Heart left ventricle (tissue), 16 donors: ENCODE measurements at places on chromosomes 16 and 17. TPM values are rescaled to one million over a fixed set of nuclear protein-coding genes. Genes with fewer than 3 reads are reported as not detected.
A peak's percentile ranks its signal among the peaks of the same experiment; 100 is the strongest.

DNA sequence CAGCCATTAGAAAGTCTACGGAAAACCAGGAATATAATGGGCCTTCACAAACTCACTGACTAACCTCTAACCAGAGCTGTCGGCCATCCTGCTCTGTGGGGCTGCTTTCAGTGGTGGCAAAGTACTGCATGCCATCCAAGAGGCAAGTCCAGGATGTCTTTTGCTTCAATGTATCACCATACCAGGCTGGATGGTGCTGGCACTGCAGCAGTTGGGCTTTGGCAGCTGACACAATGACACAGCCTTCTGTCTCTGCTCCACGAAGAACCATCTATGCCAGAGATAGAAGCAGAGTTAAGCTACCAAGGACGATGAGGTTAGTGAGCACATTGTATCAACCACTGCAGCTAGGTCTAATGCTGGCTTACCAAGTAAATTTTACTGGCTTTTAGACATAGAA lies 9.7 kb upstream of the RSKR start:
- peaks cover 6% of the 10 kb centered on the region for H3K4me1 ChIP-seq
- H3K4me3 ChIP-seq = no peak overlapping the region
- H3K27me3 ChIP-seq = no peaks in the 10 kb centered on the region
- no peak for DNase-seq
- H3K27ac ChIP-seq = peak overlapping the region; percentile 6

GRCh38 chr16:9186061-9186460 lies 94.6 kb downstream of the HAPSTR1 start:
- H3K4me1 ChIP-seq = no peaks in the 10 kb centered on the region
- no peak overlapping the region for H3K4me3 ChIP-seq
- no peaks in the 10 kb centered on the region for H3K27me3 ChIP-seq
- H3K36me3 ChIP-seq = no peaks in the 10 kb centered on the region
- H3K27ac ChIP-seq = no peak overlapping the region
- DNase-seq = no peak

DNA sequence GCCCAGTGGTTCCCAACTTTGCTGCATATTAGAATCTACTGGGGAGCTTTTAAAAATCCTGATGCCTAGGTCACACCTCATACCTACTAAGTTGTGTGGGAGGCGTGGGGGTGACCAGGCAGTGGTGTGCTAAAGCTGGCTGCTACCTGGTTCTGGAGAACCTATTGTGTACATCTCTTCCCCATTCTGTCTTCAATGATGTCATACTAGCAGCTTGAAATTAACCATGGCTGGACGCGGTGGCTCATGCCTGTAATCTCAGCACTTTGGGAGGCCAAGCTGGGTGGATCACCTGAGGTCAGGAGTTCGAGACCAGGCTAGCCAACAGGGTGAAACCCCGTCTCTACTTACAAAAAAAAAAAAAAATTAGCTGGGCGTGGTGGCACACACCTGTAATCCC lies 11.3 kb upstream of the NLK start:
- no peak overlapping the region for H3K27ac ChIP-seq
- H3K4me3 ChIP-seq = no peak overlapping the region
- H3K36me3 ChIP-seq = no peaks in the 10 kb centered on the region
- H3K27me3 ChIP-seq = no peaks in the 10 kb centered on the region

The NXN gene
- 16.8 TPM for total RNA-seq

DNA sequence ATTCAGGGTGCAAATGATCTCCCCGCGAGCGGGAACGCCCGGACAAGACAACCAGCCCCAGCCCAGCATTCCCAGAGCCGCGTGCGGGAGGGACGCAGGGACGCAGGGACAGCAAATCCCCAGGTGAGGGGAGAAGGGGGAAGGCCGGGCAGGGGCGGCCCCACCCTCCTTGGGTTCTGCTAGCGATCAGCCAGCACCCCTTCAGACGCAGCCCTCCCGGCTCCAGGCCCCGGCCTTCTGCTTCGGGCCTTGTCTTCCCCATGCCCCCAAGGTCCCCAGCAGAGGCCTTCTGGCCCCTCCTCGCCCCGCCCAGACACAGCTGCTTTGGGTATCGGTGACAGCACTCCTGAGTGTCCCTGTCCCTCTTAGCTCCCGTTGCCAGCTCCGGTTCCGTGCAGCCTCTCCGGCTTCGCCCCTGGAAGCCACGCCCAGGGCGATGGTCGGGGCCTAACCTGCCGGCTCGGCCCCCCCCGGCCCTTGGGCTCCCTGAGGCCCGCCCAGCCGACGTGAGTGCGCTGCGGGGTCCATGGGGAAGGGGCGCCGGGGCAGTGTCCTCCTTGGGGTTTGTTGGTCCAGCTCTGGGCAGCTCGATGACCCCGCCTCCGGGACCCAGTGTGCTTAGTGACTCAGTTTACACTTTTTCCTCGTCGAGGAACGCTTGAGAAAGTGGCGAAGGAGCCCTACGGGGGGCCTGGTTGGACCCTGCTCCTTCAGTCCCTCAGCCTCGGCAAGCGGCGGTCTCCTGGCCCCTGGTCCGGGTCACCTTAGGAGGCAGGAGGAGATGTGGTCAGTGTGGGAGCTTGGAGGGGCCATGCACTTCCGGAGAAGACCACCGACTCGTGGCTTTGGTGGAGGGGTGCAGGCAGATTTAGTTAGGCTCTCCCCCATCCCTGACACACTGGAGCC lies 50.5 kb upstream of the AMZ2 start:
- DNase-seq = no peak
- H3K4me1 ChIP-seq = peaks cover 41% of the 10 kb centered on the region
- H3K36me3 ChIP-seq = no peaks in the 10 kb centered on the region
- H3K27ac ChIP-seq = no peak overlapping the region
- H3K27me3 ChIP-seq = peaks cover 49% of the 10 kb centered on the region

- no peaks in the 10 kb centered on the region for H3K36me3 ChIP-seq
- H3K4me1 ChIP-seq = no peaks in the 10 kb centered on the region
- H3K4me3 ChIP-seq = no peak overlapping the region
- peaks cover 10% of the 10 kb centered on the region for H3K27me3 ChIP-seq
- DNase-seq = no peak
- no peak overlapping the region for H3K27ac ChIP-seq
Observed at GRCh38 chr16:51184702-51185433, 33.8 kb upstream of the SALL1 start.

The FASN gene
- 17.0 TPM for total RNA-seq

- H3K4me1 ChIP-seq = no peaks in the 10 kb centered on the region
- no peak overlapping the region for H3K27ac ChIP-seq
- no peak for DNase-seq
- H3K4me3 ChIP-seq = no peak overlapping the region
Observed at GRCh38 chr17:82114447-82114846, 16.4 kb upstream of the FASN start.

DNA sequence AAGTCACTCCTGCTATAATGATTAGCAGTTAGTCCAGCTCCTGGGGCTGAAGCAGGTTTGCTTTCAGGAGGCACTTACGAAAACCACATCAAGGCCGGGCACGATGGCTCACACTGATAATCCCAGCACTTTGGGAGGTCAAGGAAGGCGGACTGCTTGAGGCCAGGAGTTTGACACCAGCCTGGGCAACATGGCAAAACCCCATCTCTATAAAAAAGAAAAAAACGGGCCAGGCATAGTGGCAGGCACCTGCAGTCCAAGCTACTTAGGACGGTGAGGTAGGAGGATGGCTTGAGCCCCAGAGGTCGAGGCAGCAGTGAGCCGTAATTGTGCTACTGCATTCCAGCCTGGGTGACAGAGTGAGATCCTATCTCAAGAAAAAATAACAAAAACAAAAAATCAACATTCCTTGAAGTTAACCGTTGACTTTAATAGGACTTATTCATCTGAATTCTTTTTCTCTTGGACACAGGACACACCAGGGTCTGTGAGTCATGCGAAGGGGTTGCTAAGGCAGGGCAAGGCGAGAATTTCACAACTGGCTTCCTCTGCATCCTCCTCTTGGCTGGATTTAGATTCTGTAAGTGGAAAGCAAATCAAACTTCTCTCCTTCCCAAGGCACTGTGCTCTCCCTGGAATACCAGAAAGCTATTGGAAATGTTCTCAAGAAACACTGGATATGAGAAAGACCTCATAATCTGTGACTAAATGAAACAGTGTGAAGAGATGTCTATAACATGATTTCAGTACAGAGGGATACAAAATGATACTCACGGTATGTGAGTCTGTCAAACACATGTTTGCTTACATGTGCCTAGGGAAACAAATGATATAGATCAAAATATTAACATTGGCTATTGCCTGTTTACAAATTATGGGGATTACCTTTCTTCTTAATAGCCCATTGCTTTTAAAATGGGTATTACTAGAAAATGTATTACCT lies 99.5 kb downstream of the SYCE1L start:
- H3K27ac ChIP-seq = no peak overlapping the region
- H3K36me3 ChIP-seq = no peaks in the 10 kb centered on the region
- H3K4me1 ChIP-seq = no peaks in the 10 kb centered on the region
- no peak for DNase-seq
- H3K4me3 ChIP-seq = no peak overlapping the region

DNA sequence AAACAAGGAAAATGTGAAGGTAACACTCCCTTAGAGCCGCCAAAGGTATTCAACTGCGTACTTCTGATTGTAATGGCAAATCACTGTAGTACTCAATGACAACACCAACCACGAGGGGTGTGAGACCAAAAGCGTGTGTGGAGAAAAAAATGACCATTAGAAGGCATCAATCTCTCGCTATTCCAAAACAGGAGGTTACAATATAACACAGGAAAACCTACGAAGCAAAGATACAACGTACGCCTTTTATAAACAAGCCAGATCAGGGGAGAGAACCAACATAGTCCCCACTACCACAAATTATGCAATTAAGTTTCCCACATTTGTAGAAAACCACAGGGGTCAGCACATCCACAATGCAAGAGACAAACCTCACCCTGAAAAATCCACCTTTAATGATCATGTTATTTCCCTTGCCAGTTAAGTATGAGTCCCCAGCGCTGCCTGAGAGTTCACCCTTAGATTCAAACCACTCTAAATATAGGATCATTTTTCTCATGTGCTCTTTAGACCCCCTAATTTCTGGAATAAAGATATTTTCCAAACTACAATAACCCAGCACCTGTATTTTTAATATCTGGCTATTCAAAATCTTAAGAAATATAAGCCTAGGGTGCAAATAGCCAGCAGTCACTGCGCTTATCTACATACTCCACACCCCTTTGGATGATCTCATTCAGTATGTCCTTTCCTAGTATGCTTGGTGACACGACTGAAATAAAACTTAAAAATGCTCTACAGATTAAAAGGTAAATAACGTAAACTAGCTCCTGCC lies 12.4 kb downstream of the TEX14 start:
- H3K27me3 ChIP-seq = no peaks in the 10 kb centered on the region
- no peaks in the 10 kb centered on the region for H3K4me1 ChIP-seq
- no peaks in the 10 kb centered on the region for H3K36me3 ChIP-seq

The BAHCC1 gene
- 6.0 TPM for total RNA-seq

GRCh38 chr16:75294773-75295459 lies 43.5 kb upstream of the BCAR1 start:
- no peak overlapping the region for H3K4me3 ChIP-seq
- peaks cover 14% of the 10 kb centered on the region for H3K4me1 ChIP-seq
- no peak overlapping the region for H3K27ac ChIP-seq
- H3K36me3 ChIP-seq = no peaks in the 10 kb centered on the region
- H3K27me3 ChIP-seq = no peaks in the 10 kb centered on the region

The UNC119 gene
- 16.5 TPM for total RNA-seq

The SPNS3 gene
- not detected for total RNA-seq

The KRTAP17-1 gene
- not detected for total RNA-seq

DNA sequence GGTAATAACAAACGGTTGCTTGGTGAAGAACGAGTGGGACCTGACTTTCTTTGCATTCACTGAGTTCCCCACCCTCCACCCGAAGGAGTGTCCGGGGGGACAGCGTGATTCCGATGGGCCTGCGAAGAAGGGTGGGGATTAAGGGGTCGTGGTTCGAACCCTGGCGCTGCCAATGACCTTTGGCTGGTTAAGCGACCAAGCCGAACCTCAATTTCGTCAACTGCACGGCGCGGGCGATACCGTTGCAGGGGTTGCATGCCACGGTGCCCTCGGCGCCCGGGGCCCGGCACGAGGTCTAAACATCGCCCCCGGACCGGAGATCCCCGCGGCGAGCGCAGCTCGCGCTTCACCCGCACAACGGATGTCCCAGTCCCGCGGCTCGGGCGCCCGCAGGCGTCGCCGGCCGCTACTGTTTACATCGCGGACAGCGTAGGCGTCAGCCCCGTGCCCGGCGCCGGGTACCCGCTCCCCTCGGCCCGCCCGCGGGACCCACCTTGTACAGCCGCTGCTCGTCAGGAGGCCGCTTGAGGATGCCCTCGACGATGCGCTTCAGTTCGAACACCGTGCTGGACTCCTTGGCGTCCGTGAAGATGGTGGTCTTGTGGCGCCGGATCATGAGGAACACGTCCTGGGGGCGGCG lies 460 bp downstream of the ELOB start:
- H3K4me3 ChIP-seq = peak overlapping the region; percentile 84
- peaks cover 35% of the 10 kb centered on the region for H3K36me3 ChIP-seq
- H3K4me1 ChIP-seq = peaks cover 29% of the 10 kb centered on the region
- H3K27ac ChIP-seq = peak overlapping the region; percentile 85
- DNase-seq = peak; percentile 47
- no peaks in the 10 kb centered on the region for H3K27me3 ChIP-seq

The PSMB3 gene
- 194 TPM for total RNA-seq

- no peaks in the 10 kb centered on the region for H3K27me3 ChIP-seq
- H3K4me1 ChIP-seq = no peaks in the 10 kb centered on the region
- H3K36me3 ChIP-seq = no peaks in the 10 kb centered on the region
- H3K4me3 ChIP-seq = no peak overlapping the region
- no peak overlapping the region for H3K27ac ChIP-seq
Observed at GRCh38 chr16:31519759-31520431, 7.8 kb upstream of the AHSP start.

The LGALS9B gene
- not detected for total RNA-seq

The CD300C gene
- total RNA-seq = not detected

The ZNF785 gene
- total RNA-seq = 9.1 TPM

DNA sequence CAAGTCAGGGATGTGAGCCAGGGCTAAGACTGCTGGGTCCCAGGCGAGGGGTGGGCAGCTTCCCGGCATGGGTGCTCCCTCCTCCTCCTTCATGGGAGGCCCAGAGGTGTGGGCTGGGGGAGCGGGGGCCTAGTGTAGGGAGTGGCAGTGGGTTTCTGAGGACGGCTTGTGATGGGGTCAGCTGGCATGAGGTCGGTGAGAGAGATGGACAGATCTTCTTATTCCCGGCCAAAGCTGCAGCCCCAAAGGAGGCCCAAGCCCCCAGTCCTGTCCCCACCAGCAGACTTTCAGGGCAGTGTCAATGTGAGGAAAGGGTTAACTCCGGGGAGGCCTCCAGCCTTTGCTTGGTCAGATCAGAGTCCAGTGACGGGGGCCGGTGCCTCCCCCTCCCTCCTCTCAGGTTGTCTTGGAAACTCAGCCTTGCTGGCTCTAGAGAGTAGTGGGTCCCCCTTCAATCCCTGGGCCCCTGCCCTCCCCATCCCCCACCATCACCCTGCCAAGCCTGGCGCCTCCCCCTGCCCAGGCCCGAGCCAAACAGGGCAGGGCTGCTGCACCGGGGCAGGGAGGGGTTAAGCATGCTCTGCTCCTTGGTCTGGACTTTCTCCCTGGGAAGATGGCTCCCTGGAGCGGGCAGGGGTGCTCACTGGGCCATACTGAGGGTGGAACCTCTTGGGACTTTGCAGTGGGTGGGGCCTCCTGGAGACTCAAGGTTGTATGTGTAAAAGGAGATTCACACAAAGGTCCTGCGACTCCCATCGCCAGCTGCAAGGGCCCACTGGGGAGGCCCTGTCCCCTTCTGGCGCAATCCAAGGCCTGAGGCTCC lies 12.4 kb downstream of the NAT9 start:
- no peak overlapping the region for H3K27ac ChIP-seq
- H3K36me3 ChIP-seq = no peaks in the 10 kb centered on the region
- no peak for DNase-seq
- no peaks in the 10 kb centered on the region for H3K27me3 ChIP-seq

The FCSK gene
- 6.6 TPM for total RNA-seq

The ADAM11 gene
- 12.6 TPM for total RNA-seq
